ENCODE measurements at places on chromosomes 13 and 19.

- no peak for DNase-seq
These were observed 20.6 kb downstream of the NECTIN2 start for GRCh38 chr19:44866664-44867063.

DNA sequence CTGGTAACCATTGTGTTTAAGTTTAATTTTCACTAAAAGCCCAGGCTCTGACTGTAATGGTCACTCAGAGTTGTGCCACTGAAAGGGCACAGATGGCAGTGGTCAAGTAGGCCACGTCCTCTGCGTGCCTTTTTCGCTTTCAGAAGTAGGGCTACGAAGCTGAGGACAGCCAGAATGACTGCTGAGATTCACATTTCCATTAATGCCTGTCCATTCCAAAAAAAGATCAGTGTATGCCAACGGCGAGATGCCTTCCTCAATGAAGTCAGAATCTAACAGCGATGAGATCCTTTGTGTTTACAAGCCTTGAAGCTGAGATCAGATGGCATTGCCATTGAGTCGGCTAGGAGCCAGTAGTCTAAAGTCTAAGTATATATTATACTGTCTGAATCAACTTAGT lies 311.3 kb downstream of the FGF14 start:
- no peak for DNase-seq

- no peak for DNase-seq
These were observed 179.4 kb upstream of the TMTC4 start for GRCh38 chr13:100854006-100854405.

DNA sequence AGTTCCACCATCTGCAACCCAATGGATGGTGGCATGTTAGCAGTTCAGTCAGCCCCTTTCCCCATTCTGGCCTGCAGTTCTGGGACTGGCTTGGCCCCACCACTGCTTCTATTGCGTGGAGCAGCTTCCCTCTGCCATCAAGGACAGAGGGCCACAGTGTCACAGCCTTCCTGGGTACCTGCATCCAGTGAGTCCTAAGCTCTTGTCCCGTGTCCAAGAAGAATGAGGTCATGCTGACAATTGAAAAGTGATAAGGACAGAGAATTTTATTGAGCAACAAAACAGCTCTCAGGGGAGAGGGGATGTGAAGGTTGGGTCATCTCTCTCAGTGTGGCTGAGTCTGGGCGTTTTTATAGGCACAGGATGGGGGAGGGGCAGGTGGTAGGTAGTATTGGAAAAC lies 33.5 kb upstream of the SIN3B start:
- DNase-seq: no peak
